H1 (cell line): ENCODE measurements at places on chromosomes 3 and 15. TPM values are rescaled to one million over a fixed set of nuclear protein-coding genes. Genes with fewer than 3 reads are reported as not detected.

PLA2G4D gene
- total RNA-seq = 0.07 and 0.33 TPM in 2 replicates

- DNase-seq = no peak
Observed at GRCh38 chr3:46690798-46691197, 2.7 kb downstream of the ALS2CL start.

THSD4 gene
- total RNA-seq = 6.2 and 6.4 TPM in 2 replicates

DNA sequence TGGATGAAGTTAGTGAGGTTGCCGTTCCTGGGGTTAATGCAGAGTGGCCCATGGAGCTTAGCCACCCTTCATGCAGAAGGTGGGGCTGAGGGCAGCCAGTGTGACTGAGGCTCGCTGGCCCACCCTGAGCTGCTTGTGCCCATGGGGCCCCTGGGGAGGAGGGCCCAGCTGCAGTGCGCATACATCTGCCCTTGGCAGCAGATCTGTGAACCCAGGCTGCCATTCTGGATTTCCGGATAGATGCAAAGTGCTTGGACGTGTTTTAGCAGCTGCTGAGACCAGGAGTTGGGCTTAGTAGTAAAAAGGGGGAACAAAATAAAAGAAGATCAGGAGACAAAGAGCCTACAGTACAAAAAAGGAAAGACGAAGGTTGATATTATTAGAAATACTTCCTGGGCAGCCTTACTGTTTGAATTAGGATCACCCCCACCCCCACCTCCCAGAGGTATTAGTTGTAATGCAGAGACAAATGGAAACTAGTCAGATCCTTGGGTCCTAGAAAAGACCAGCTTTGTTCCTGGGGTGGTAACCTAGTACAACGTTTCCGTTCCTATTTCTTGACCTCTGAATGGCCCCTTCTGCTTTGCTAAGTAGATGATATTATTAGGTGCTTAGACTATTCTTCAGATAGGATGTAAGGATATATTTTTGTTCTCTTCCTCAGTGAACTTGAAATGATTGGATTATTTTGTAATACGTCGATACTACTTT, 70.2 kb downstream of the IGF1R start:
- no peak for DNase-seq

DNA sequence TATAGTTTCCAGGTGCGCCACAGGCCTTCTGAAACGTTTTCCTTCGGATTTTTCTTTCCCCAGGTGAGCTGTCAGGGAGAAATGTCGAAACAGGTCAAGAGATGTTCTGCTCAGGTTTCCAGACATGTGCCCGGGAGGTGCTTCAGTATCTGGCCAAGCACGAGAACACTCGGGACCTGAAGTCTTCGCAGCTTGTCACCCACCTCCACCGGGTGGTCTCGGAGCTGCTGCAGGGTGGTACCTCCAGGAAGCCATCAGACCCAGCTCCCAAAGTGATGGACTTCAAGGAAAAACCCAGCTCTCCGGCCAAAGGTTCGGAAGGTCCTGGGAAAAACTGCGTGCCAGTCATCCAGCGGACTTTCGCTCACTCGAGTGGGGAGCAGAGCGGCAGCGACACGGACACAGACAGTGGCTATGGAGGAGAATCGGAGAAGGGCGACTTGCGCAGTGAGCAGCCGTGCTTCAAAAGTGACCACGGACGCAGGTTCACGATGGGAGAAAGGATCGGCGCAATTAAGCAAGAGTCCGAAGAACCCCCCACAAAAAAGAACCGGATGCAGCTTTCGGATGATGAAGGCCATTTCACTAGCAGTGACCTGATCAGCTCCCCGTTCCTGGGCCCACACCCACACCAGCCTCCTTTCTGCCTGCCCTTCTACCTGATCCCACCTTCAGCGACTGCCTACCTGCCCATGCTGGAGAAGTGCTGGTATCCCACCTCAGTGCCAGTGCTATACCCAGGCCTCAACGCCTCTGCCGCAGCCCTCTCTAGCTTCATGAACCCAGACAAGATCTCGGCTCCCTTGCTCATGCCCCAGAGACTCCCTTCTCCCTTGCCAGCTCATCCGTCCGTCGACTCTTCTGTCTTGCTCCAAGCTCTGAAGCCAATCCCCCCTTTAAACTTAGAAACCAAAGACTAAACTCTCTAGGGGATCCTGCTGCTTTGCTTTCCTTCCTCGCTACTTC, 3.8 kb downstream of the BHLHE40 start:
- no peak for DNase-seq
